Stimulated activated CD8-positive, alpha-beta memory T cell treated with anti-CD3 and anti-CD28 coated beads, Interleukin-15, amount 100 ng/mL, for 24 hours (primary cell): ENCODE measurements at places on chromosomes 4 and X.

GRCh38 chrX:151754047-151754429 is 19.5 kb downstream of the CNGA2 start:
- DNase-seq: no peak

- DNase-seq: no peak
Measured at GRCh38 chr4:112288455-112288854, 2.8 kb upstream of the TIFA start.

- DNase-seq: no peak
Measured at GRCh38 chr4:4323705-4324534, 33.9 kb downstream of the ZBTB49 start.

GRCh38 chrX:119647552-119648420 is 41.6 kb upstream of the NKRF start:
- no peak for DNase-seq

- no peak for DNase-seq
Measured at GRCh38 chrX:34658326-34658725, 1.2 kb upstream of the TMEM47 start.

- DNase-seq: no peak
Measured at GRCh38 chrX:13994536-13995080, 35.1 kb downstream of the GEMIN8 start.

DNA sequence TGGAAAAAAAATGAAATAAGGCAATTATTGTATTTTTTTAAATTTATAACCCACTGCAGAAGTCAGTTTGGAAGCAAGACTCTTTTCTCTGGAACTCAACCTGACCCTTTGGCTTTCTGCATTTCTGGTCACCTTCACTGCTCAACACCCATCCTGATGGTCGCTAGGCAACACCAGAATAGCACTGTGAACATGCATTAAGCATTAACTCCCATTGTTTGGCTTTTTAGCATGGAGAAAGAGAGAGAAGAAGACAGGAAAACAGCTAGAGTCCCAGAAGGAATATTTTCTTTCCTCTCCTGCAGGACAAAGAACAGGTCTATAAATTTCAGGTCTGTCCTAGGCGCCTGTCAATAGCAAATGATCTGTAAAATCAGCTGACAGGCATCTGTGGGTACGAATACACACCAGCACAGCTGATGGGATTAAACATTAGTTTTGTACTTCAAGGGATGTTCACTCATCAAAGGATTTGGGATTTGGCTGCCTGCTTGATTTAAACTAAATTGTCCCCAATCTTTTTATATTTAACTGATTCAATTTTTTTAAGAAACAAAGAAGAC is 137.2 kb upstream of the ETNPPL start:
- no peak for DNase-seq

DNA sequence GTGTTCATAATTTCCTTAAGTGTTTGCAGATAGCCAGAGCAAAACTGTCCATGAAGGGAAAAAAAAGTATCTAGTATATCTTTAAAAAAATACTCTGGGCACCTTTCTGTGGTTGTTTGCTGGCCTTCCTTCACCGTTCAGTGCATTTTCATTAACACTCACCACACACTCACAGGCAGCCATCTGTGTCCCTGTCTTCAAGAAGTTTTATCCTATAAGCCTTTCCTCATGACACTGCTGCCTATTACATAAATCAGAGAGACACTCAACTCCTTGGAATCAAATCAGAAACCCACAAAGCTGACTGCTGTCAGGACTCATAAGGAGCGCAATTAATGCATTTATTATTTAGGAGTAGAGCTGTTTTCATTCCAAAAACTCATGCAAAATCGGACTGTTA is 1720.2 kb downstream of the PCDH7 start:
- no peak for DNase-seq

DNA sequence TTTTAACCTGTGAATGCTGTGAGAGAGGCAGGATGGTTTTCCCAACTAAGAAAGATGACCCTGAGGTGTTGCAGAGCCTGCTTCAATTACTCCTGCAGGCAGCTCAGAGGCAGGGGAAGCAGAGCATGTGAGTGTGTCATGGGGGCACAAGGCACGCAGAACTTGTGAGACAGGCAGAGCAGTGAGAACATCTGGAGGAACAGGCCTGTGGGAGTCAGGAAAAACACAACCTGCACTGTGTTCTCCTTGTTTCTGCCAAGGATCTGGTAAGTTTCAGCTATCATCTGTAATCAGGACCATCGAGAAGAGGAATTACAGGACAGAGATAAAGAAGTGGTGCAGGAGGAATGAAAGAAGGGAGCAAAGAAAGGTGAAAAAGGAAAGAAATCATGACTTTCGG is 741.8 kb upstream of the INTU start:
- DNase-seq: no peak
